ENCODE measurements at places on chromosomes 1 and 21.
A peak's percentile ranks its signal among the peaks of the same experiment; 100 is the strongest.

- no peak for DNase-seq
Observed at GRCh38 chr1:229420224-229420623, 13.7 kb downstream of the ACTA1 start.

DNA sequence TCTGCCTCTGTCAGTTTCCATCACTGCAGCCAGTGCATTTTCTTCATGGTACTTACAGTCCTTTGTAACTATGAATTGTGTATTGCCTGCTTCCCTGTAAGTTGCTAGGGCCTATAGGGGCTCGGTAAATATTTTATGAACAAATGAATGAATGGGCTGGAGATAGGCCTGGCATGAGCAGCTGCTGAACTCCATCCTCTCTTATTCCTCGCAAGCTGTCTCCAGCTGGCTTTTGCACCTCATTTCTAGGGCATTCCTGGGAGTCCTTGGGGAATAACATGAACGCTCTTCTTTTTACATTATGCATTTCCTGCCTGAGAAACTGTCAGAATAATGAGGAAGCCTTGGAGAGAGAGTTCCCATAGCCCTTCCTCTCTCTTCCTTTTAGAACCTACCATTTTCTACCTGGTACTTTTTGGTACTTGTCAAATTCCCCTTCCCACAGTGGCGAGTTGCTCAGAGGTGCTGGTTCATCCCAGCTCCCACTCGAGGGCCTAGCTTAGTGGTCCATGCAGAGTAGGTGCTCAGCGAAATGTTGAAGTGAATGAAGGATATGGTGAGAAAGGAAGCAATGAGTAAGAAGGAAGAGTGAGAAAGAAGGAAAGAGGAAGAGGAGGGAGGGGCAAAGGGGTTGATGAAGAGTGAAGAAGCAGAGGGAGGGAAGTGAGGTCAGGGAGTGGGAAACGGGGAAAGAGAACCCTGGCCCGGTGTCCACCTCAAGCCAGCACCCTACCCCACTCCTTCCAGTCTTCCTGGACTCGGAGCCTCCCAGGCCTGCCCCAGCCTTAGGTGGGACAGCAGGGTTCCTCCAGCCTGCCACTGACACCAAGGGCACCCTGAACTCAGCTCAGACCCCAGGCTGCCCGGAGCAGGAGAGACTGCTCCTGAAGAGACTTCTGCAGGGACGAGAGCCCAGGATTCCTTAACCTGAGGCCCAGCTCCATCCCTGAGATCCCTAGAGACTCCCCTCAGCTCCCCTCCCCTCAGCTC, 29.6 kb downstream of the KCNC4 start:
- no peak for DNase-seq

DNA sequence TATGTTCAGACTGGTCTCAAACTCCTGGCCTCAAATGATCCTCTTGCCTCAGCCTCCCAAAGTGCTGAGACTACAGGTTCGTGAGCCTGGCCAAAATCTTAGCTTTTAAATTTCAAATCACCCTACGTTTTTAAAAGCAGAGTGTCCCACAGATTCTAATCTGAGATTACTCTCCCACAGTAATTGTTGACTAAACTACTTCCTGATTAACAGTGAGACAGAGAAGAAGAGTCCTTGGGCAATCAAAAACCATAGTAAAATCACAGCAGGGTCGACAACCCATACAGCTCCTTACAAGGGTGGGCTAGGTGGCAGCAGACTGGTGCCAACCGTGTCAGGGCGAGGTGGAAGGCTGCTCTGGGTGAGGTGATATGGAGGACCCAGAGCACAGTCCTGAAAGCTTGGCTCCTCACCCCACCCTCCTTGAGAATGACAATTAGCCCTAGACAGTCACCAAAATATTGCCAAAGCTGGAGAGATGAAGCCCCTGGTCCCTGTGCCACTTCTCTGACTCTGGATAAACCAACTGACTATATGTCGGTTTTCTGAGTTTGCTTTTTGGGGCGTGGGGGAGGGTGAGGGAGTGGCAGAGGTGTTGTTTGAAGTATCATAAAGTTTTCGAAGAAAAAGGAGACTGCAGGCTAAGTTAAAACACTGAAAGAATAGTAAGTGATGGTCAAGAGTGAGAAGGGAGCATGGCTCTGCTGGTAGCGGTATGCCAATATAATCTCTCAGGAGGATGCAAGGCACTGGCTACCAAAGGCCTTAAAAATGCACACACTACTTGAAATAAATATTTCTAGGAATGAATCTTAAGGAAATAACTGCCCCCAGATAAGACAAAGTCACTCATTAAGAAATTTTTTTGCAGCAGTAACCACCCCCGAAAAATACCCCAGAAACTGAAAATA, 86.8 kb downstream of the SLC45A1 start:
- no peak for DNase-seq

GRCh38 chr1:38778521-38778920, 81.1 kb downstream of the RRAGC start:
- no peak for DNase-seq

- no peak for DNase-seq
Observed at GRCh38 chr1:7644086-7644485, 127.0 kb upstream of the VAMP3 start.

DNA sequence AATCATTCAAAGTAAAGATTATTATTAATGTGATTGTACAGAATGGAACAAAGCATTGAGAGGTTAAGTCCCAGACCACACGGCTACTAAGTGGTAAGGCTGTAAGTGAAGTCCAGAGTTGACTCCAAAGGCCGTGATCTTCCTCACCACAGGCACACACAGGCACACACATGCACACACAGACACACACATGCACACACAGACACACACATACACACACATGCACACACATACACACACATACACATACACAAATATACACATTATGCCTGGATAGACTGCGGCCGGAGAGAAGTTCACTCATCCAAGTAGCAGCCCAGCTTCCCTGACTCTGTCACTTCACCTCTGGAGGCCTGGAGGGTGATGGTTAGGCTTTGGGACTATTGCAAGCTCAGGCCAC, 121.9 kb downstream of the HLX start:
- DNase-seq = no peak

DNA sequence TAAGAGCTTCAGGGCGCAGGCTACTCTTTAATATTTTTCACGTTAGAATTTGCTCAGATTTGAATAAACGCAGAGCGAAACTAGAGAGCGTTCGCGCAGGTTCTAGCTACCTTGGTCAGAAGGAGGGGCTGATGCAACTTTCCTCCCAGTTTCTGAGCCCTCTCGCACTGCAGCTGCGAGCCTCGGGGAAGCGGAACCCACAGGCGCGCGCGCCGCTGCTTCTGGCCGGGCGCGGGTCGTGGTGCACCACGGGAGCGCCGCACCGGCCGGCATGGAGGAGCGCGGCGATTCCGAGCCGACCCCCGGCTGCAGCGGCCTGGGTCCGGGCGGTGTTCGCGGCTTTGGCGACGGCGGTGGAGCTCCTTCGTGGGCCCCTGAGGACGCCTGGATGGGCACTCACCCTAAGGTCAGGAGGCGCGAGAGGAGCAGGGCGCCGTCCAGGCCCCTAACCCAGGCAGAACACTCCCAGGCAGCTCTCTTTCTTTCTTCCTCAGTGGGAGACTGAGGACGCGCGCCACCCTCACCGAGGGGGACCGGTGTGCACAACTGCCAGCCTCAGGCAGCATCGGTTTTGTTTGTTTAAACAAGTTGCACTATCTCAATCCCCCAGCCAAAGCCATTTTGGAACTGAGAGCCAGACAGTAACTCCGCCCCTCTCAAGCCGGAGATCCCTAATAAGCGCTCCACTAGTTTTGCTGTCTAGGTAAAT, at the start of gene TSEN15:
TSS of gene TSEN15 (plus strand) at position 246 of the 709 bp plus-strand sequence. CDS start at position 272, 26 bp downstream.
- peak; percentile 52 for DNase-seq

DNA sequence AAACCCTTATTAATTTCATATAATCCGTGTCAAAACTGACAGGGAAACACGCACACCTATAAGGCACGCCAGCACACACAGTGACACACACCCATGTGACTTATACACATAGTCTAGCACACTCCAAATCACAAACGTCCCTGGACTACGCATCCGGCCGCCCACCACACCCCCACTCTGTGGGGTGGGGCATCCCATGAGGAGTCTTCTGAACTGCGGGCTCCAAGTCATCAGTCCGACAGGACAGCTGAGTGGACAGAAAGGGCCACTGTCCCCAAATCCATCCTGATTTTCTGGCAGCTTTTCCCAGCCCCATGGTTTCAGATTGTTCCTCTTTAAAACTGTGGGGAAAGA, 829 bp downstream of the PEA15 start:
- DNase-seq = peak; percentile 37

- no peak for DNase-seq
Observed at GRCh38 chr1:193415256-193415655, 228.8 kb upstream of the B3GALT2 start.

GRCh38 chr21:41506611-41507520, 1.1 kb downstream of the TMPRSS2 start:
- no peak for DNase-seq

DNA sequence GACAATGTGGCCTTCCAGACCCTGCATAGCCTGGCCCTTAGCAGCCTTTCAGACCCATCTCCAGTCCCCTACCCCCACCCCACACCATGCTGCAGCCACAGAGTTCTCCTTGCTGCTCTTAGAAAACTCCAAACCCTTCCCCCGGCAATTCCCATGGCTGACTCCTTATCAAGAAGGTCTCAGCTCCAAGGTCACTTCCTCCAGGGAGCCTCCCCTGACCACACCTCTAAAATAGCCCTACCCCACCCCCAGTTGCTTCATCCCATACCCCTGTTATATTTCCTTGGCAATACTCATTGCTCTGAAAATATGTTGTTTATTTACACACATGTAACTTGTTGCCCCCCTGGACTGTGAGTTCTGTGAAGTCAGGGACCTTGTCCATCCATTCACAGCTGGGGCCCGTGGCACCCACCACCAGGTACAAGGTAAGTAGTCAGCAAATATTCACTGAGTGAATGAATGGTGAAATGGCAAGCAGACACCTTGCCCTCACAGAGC, 4.3 kb upstream of the ADGRB2 start:
- DNase-seq = no peak

DNA sequence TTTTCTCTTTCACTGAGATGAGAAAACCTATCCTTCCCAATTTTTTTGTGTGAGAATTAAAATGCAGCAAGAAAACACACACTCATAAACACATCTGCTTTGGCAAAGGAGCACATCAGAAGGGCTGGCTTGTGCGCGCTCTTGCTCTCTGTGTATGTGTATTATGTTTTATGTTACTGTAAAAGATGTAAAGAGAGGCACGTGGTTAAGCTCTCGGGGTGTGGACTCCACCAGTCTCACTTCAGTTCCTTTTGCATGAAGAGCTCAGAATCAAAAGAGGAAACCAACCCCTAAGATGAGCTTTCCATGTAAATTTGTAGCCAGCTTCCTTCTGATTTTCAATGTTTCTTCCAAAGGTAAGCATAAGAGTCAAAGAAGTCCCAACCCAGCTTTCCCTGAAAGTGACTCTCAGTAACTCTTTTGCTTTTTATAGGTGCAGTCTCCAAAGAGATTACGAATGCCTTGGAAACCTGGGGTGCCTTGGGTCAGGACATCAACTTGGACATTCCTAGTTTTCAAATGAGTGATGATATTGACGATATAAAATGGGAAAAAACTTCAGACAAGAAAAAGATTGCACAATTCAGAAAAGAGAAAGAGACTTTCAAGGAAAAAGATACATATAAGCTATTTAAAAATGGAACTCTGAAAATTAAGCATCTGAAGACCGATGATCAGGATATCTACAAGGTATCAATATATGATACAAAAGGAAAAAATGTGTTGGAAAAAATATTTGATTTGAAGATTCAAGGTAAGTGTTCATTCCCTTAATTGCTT, at the start of gene CD2:
TSS of gene CD2 (plus strand) at position 233 of the 780 bp plus-strand sequence. CDS start at position 296, 63 bp downstream.
- no peak for DNase-seq
